ENCODE measurements at places on chromosomes 3 and 15. TPM values are rescaled to one million over a fixed set of nuclear protein-coding genes. Genes with fewer than 3 reads are reported as not detected.

DNA sequence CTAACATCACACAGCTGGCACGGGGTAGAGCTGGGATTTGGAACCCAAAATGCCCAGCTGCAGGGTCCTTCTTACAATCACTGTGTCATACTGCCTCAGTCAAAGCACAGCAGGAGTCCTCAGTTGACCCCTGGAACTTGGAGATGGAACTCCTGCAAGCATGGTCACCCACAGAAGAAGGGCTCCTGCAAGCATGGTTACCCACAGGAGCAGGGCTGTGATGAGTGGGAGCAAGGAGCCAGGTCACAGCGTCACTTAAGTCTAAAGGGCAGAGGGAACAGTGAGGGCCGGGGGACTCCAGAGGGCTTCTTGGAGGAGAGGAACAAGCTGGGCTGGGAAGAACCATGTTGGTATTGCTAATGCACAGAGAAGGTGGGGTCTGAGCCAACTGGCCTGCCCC is 24.9 kb downstream of the CCDC33 start:
- DNase-seq, result no peak

- no peak for DNase-seq
Observed at GRCh38 chr3:53550005-53550620, 55.7 kb downstream of the CACNA1D start.

The RPLP1 gene
- total RNA-seq, result 1,303 TPM

DNA sequence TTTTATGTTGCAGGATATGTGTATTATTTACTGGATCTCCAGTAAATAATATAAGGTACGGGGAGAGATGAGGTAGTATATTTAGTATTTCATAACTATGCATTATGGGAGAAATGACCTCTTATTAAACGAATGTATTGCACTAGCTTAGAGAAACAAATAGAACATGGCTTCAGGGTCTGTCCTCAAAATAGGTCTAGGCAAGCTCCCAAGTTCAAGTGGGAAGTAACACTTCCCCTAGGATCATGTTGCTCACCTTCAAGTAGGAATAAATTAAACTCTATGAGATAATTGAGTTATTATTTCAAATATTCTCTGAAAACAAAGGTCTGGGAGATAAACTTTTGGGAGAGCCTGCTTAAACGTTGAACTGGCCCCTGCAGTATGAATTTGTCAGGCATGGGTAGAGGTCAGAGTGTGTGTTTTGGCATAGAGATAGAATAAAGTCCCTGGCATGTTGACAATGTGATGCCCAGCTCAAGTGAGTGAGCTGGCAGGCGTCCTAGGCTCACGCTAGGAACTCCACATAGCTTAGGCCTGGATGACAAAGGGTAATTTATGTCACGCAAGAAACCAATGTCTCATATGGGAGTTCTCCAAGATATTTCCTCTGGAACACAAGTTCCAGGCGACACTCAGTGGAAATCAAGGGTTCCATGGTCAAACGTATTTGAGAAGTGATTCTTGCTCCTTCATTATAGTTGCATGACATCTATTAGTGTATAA is 236.8 kb downstream of the CACNA2D3 start:
- no peak for DNase-seq
